ENCODE measurements at places on chromosomes 12 and 14.

DNA sequence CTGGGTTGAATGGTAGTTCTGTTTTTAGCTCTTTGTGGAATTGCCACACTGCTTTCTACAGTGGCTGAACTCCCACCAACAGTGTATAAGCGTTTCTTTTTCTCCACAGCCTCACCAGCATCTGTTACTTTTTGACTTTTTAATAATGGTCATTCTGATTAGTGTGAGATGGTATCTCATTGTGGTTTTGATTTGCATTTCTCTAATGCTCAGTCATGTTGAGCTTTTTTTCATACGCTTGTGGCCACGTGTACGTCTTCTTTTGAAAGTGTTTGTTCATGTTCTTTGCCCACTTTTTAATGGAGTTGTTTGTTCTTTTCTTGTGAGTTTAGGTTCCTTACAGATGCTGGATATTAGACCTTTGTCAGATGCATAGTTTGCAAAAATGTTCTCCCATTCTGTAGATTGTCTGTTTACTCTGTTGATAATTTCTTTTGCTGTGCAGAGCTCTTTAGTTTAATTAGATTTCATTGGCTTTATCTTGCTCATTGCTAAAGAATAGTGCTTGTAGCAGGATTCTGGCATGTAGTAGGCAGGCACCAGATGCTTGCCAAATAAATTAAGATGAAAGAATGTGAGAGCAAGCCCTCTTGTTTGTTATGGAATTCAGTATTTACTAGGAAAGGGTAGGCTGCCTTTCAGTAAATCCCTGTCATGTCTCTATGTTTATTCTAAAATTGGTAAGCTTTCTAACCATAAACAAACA, 86.8 kb downstream of the PDE3A start:
- no peak for DNase-seq

DNA sequence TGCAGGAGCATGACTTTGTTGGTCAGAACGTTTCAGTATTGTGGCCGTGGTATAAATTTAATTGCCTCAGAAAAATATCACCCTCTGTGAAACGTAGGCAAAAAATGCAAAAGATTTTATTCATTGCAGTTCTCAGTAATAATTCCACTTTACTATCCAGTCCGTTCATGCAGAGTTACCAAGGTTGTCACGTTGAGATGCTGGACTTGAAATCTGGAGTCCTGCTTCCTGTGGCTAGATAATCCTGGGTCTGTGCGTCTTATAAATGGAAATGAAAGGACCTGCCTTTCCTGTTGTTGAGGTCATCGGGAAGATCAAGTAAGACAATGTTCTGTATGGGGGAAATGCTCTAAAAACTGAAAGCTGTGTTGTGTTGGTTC, 1.3 kb upstream of the AVPR1A start:
- DNase-seq: no peak

DNA sequence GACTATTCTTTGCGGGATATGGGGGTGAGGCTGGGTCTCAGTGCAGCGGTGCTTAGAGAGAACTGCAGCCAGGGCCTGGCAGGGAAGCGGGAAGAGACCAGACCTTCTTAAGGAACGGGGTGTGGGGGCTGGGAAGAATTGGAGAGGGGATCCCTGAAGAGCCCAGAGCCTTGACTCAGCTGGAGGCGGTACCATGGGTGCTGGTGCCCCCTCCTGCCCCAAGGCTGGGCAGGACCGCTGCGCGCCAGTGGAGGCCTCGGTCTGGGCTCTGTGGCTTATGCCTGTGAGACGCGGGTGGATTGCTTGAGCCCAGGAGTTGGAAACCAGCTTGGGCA, 1.3 kb upstream of the RNU7-1 start:
- no peak for DNase-seq

DNA sequence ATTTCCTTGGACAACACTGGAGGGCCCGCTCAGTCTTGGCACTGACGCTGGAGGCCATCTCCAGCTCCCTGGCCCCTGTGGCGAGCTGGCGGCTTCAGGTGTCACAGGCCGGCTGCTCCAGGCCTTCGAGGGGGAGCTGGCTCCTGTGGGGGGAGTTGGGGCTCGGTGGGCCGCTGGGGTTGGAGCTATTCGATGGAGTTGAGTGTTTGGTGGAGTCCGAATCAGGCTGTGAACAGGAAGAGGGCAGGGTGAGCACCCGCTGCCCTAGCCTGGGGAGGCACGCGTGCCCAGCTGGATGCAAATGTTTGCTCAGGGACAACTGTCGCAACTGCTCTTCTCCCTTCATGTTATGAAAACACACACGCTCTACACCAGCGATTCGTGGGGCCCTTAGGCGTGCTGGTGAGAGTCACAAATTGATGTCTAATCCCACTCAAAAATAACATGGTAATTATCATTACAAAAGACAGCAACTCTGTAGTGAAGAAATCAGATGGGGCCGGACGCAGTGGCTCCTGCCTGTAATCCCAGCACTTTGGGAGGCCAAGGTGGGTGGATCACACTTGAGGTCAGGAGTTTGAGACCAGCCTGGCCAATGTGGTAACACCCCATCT, 11.3 kb downstream of the AMN start:
- DNase-seq: no peak

DNA sequence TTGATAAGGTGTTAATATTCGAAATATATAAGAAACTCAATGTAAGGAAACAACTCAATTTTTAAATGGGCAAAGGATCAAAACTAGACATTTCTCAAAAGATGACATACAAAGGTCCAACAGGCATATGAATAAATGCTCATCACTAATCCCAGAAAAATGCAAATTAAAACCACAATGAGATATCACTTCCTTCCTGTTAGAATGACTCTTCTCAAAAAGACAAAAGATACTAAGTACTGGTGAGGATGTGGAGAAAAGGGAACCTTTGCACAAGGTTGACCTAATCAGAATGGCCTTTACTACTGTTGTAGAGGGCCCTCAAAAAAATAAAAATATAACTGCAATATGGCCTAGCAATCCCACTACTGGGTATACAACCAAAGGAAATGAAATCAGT, 383.4 kb downstream of the KCNH5 start:
- no peak for DNase-seq

GRCh38 chr12:116887897-116888296, 6.7 kb upstream of the HRK start:
- no peak for DNase-seq

GRCh38 chr14:23577004-23577681, 1.4 kb downstream of the JPH4 start:
- no peak for DNase-seq

DNA sequence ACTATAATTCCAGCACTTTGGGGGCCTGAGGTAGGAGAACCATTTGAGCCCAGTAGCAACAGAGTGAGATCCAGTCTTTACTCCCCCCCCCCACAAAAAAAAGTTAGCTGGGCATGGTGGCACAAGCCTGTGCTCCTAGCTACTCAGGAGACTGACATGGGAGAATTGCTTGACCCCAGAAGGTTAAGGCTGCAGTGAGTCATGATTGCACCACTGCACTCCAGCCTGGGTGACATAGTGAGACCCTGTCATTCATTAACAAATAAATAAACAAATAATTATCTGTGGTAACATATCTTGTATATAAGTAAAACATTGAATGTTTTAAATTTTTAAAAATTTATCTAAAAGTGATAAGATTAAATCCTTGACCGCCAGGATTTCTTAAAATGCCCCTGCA, 4.8 kb downstream of the ENTPD5 start:
- no peak for DNase-seq

DNA sequence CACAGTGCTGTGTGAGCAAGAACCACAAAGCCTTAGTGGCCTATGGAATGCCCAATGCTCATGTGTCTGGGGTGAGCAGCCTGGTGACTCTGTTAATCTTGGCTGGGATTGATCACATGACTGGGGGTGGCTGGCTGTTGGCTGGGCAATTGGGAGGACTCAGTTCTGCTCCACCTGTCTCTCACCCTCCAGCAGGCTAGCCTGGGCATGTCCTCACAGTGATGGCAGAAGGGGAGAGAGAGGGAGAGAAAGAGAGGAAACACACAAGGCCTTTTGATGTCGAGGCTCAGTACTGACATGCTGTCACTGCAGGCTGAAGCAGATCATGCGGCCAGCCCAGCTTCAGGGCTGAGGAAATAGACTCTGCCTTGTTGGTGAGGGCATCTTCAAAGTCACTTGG, 136.8 kb downstream of the TBX5 start:
- DNase-seq: no peak

GRCh38 chr12:19166956-19167355, 37.4 kb downstream of the PLEKHA5 start:
- DNase-seq: no peak

DNA sequence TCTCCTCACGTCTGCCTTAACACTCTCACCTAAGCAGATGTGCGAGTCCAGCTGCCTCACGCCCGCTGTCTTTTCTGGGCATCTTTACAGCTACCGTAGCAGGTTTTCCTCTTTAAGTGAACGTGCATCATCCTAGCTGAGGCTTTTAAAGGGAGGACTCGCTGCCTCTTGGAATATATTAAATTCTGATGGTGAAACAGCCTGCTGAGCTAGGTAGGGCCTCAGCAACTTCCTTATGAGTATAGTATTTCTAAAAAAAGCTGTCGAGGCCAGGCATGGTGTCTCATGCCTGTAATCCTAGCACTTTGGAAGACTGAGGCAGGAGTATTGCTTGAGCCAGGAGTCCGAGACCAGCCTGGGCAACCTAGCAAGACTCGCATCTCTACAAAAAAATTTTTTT, 32.2 kb downstream of the TESC start:
- DNase-seq: no peak

DNA sequence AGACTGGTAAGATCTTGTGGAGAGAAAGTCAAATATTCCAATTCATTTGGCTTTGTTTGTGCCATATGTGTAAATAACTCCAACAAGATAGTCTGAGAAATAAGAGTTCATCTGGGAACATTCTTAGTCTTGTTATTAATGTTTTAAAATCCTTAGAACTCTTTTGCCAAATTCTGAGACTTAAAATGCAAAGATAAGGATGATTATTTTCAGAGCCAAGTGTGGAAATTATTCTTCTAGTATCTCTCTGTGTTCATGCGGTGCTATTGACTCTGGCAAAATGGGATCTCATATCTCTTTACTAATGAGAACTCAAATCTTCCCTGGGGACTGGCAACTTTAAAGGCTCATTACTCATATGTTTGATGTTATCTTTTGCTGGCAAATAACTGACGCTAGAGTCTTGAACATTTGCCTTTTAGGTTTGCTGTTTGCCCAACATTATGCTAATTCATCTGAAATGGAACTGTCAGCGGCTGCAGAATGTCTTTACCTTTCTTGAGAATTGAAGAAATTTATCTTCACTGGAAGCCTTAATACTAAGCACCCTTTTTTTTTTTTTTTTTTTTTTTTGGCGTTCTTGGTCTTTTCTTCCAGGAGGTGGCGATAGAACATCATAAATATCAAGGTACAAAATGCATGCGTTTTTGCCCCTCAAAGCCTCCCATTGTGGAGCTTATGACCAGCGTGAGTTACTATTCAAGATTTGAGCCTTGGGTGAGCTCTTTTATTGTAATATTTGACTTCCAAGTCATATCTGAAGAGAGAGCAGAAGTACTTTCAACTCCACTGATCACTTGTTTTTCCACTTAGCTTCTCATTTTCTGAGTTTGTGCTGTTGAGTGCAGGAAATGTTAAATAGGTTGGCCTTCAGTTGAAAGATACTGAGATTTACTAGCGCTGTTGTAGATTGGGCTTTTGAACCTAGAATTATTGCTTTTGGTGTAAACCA, 86.5 kb downstream of the CAND1 start:
- no peak for DNase-seq

DNA sequence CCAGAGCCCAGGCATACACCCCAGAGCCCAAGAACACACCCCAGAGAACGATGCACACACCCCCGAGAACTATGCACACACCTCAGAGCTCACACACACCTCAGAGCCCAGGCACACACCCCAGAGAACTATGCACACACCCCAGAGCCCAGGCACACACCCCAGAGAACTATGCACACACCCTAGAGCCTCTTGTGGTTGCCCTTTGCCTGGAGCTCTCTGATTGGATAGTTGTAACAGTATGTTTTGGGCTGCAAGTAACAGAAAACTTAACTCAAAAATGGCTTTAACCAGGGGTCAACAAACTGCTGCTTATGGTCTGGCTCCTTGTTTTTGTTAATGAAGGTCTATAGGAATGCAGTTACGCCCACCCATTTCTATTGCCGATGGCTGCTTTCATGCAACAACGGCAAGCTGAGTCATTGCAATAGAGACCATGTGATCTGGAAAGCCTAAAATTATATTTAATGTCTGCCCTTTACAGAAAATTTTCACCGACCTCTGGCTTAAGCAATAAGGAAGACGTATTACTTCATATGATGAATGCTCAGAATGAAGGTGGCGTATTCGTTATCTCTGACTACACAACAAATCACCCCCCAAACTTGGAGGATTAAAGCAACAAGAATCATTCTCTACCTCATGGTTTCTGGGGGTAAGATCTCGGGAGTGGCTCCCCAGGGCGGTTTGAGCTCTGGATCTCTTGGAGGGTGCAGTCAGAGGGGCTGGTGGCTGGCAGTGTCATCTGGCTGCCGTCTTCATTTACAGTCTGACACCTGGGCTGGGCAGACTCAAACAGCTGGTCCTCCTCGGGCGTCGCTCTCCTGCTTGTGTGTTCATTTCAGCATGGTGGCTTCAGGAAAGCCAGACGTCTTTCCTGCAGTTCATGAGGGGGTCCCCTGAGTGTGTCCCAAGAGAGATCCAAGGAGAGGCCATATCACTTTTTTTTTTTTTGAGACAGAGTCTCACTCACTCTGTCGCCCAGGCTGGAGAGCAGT, 66.3 kb upstream of the NCOR2 start:
- DNase-seq: no peak

DNA sequence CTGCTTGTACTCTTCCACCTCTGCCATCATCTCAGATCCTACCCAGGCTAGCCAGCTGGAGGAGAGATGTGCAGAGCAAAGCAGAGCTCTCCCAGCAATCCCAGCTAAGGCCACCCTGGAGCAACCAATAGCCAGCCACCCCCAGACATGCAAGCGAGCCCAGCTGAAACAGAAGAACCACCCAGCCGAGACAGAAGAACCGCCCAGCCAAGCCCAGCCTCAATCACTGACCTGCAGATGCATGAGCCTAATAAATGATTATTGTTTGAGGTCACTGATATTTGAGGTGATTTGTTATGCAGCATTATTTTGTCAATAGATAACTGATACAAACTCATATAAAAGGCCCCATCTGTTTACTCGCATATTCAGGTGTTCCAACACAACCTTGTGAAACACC, 106.3 kb downstream of the SCARB1 start:
- DNase-seq: no peak

DNA sequence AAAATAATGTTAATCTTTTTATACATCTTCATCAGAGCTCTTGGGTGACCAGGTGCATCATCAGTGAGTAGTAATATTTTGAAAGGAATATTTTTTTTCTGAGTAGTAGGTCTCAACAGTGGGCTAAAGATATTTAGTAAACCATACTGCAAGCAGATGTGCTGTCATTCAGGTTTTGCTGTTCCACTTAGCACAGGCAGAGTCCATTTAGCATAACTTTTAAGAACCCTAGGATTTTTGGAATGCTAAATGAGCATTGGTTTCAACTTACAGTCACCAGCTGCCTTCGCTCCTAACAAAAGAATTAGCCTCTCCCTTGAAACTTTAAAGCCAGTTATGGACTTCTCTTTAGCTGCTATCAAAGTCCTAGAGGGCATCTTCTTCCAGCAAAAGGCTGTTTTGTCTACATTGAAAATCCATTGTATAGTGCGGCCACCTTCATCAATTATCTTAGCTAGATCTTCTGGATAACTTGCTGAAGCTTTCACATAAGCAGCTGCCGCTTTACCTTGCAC, 24.6 kb downstream of the RIMKLB start:
- DNase-seq: no peak

GRCh38 chr12:111304642-111305071, 64.2 kb downstream of the PHETA1 start:
- DNase-seq: no peak

- DNase-seq: no peak
Measured at GRCh38 chr14:79732911-79733655, 478.2 kb downstream of the DIO2 start.

GRCh38 chr14:101209594-101209993, 306.1 kb upstream of the RTL1 start:
- no peak for DNase-seq

All from CD8-positive, alpha-beta memory T cell (primary cell).